ENCODE measurements at places on chromosomes 4 and X.

DNA sequence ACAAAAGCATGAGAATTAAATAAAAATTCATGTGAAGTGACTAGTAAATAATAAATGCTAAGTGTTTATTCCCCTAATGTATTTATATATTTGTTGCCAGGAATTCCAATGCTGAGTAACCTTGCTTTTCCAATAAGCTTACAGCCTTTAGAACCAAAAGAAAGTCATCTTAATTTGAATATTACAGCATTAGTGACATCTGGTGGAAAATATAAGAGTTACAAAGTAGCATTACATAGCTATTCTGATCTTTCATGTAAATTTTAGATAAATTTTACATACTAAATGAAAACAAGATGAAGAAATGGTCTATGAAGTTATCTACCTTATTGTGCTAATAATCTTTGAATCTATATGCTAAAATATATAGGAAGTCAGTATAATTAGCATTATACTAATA is 10.4 kb downstream of the MAD2L1 start:
- DNase-seq: no peak

DNA sequence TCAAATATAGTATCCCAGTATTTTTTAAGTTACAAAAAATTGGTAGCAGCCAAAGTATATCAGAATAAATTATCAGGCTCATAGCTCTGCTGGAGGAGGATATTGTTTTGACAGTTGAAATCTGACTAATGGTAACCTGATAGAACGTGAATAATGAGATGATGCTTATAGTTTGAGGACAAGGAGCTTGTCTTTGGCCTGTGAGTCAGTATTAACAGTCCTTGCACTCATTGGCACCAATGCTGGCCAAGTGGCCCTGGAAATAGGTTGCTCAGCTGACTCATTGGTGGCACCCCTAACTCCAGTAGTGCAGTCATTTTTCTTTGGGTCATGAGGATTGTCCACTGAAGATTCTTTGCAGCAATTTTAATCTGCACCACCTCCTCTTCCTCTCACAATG is 203.3 kb upstream of the JADE1 start:
- no peak for DNase-seq

DNA sequence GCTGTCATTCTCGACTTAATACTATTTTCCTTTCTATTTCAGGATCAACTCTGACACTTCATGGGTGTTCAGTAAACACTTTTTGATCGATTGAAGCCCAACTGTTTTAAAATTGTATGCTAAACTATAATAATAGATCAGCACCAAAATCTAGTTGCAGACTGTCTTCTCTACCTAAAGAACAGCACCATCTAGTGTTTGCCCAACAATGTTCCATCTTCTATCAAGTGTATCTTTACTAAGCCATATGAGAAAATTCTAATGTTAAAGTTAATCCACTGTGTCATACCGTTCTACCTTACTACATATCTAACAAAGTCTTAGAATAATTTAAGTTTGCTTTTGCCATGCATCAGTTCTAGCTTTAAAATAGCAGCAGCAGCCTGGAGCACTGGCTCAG is 113.0 kb upstream of the PRDX4 start:
- DNase-seq: no peak

DNA sequence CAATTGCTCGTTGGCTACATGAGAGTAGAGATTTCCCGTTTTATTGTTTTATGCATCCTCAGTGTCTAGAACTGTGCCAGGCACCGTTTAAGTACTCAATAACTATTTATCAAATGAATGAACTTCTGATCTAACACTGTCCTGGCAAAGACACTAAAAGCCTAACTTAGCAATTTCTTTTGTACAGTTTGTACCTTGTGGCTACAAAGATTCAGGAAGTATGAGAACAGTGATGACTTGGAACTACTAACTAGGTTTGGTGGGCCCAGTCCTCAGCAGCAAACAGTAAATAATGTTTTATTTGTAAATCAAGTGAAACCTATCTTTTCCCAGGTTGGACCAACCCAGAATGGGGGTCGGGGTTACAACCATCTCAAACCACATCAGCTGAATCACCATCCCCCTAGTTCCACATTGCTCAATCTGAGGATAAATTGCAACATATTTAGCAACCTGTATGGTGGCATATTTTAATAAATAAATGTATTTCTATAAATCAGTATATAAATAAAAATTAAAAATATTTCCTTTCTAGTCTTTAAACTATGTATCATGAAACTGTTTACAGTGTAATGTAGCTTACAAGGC is 12.3 kb upstream of the SCRG1 start:
- no peak for DNase-seq

DNA sequence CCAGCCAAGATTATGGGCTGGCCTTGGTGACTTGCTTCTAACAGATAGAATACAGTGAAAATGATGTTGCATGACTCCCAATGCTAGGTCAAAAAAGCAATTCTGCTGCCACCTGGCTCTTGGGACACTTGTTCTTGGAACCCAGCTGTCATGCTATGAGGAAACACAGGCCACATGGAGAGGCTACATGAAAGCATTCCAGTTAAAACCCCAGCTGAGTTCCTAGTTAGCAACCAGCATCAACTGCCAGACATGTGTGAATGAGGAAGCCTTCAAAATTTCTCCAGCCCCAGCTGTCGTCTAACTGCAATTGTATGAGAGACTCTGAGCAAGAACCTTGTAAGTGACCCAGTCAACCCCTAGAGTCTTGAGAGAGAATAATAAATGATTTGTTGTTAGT is 105.2 kb upstream of the FGF16 start:
- DNase-seq: no peak

DNA sequence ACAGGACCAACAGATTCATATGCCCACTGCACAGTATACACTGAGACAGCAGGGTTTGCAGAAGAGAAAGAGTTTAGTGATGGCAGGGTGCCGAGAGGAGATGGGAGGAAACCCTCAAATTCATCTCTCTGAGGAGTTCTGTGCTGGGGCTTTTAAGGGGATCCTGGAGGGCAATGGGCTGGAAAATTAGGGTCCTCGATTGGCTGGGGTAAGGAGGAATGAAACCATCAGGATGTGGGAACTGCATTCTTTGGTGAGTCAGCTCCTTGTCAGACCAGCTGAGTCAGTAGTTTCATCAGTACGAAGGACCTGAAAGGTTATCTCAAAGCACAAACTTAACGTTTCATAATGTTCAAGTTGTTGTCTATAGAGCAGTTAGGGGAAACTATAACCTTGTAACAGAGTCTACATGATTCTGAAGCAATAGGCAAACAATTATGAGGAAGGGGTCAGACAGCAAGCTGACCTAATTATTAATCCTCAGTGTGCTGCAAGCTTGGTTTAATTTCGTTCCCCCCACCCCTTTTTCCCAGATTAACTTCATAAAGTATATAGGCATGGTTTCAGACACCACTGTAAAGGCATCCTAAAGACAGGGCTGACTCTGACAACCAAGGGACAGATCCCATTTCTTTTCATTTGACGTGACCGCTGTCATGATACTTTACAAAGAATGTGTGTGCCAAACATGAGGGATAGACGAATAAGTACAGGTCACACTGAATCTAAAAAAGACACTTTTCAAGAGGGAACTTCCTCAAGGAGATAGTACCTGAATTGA is 1.5 kb upstream of the MSMO1 start:
- DNase-seq: no peak

- no peak for DNase-seq
Observed at GRCh38 chr4:186563761-186564160, 8.4 kb upstream of the MTNR1A start.

GRCh38 chr4:121597346-121597934 is 99.3 kb downstream of the ANXA5 start:
- no peak for DNase-seq

DNA sequence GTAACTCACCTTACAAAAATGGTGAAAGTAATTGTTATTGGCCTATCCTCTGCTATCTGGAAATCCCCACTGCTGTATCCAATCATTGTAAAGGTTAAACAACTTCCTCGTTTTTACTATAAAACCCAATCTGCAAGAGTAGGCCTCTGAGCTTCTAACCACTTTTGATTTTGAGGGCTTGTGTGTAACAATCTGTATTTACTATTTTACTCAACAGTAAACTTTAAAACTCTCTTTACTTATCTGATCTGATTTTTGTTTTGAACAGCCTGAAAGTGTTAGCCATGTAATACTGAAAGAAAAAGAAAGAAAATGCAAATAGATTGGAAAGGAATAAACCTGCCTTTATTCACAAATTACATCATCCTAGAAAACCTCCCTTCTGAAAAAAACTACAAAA is 63.1 kb downstream of the SLC10A7 start:
- no peak for DNase-seq

GRCh38 chr4:156929386-156930105 is 42.1 kb downstream of the PDGFC start:
- no peak for DNase-seq

- no peak for DNase-seq
Observed at GRCh38 chr4:54550395-54551171, 107.2 kb upstream of the KIT start.

DNA sequence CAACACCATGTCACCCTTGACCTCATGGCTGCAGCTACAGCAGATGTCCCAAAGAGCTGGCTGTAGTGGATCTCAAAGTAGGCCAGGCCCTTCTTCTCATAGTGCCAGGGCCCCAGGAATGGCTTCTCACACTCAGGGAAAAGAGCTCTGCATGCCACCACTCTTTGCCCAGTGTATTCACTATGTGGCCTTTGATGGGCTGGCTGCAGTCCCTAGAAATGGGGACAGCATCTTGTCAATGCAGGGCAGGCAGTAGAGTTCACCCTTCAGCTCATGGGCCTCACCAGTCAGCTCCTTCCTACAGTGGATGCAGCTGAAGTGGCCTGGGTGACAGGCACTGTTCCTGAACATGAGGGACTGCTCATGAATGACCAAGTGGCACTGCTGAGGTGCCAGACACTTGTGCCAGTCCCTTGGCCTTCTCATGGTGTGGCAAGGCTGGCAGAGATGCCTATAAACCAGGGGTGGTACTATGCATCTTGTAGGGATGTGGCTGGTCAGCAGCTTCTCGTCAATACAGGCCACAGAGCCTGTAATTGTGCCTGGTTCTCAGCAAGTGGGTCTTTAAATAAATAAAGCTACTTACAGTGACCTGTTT is 178.9 kb downstream of the ARAP2 start:
- DNase-seq: no peak

- no peak for DNase-seq
Observed at GRCh38 chr4:7757501-7758471, 181.9 kb downstream of the AFAP1 start.

- DNase-seq: no peak
Observed at GRCh38 chrX:136899221-136899620, 18.7 kb upstream of the RBMX start.

- no peak for DNase-seq
Observed at GRCh38 chr4:71860643-71861042, 76.8 kb upstream of the GC start.

- no peak for DNase-seq
Observed at GRCh38 chr4:145613566-145614232, 5.5 kb upstream of the MMAA start.

GRCh38 chr4:14879683-14880082 is 122.6 kb upstream of the CPEB2 start:
- DNase-seq: no peak

- DNase-seq: no peak
Observed at GRCh38 chr4:46329118-46329976, 60.6 kb downstream of the GABRA2 start.

DNA sequence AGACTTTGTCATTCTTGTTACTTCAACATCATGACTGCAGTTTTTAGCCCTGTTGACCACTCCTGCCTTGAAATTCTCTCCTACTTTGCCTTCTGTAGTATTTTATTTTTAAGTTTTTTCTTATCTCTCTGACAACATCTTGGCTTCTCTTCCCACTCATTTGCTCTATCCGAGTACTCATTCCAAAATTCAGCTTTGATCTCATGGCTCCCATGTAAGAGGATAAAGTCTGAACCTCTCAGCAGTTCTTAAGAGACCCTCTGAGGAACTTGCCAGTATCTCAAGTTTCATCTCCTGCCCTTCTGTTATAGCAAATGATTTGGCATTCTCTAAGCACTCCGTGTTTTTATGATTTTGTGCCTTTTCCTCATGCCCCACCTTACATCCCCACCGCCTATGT is 67.7 kb downstream of the GALNT7 start:
- no peak for DNase-seq

GRCh38 chr4:121358473-121358872 is 22.3 kb downstream of the QRFPR start:
- no peak for DNase-seq

DNA sequence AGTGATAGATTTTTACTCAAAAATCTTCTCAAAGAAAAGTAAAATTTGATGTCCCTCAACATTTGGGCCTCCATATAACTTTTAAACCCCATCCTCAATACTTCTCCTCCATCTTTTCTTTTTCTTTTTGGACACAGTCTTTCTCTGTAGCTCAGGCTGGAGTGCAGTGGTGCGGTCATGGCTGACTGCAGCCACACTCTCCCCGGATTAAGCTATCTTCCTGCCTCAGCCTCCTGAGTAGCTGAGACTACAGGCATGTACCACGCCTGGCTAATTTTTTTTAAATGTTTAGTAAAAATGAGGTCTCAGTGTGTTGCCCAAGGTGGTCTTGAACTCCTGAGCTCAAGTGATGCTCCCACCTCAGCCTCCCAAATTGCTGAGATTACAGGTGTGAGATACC is 33.1 kb downstream of the KDM6A start:
- DNase-seq: no peak

- DNase-seq: no peak
Observed at GRCh38 chrX:131216828-131217227, 72.3 kb downstream of the IGSF1 start.

- no peak for DNase-seq
Observed at GRCh38 chrX:133838761-133839676, 146.4 kb downstream of the GPC3 start.

DNA sequence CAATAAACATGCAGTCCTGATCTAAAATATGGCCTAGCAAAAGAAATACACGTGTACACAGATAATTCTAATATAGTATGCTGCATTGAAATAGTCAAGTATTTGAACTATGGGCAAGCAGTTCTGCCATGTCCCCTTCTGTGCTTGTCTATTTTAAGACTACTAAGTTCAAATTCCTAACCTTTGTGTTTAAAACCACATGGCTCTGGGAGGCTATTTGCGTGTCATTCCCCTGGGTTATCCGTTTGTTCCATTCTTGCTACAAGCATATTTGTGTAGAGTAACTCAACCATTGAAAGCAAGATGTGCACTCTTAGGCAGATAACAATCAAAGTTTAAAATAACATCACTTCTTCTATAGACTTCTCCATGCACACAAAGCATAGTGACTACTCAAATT is 25.4 kb upstream of the TBC1D1 start:
- DNase-seq: no peak

DNA sequence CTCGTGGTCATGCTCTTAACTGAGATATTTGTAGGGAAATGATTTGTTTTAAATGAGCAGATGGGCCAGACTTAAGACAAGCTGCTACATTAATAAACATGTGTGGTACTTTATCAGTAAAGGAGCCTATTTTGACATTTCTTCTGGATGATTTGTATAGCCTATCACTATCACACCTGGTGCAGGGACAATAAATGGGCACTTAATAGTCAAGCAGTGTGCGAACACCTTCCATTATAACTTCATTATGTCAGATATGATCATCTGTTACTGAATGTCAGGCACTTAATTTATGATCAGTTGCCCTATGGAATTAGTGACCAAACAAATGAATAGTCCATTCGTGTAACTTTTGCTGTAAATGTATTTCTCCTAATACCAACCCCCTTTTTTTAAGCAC is 628.8 kb downstream of the ADGRL3 start:
- no peak for DNase-seq
